Upper lobe of right lung (tissue), 1 donor: ENCODE measurements at places on chromosomes 5 and 9.

DNA sequence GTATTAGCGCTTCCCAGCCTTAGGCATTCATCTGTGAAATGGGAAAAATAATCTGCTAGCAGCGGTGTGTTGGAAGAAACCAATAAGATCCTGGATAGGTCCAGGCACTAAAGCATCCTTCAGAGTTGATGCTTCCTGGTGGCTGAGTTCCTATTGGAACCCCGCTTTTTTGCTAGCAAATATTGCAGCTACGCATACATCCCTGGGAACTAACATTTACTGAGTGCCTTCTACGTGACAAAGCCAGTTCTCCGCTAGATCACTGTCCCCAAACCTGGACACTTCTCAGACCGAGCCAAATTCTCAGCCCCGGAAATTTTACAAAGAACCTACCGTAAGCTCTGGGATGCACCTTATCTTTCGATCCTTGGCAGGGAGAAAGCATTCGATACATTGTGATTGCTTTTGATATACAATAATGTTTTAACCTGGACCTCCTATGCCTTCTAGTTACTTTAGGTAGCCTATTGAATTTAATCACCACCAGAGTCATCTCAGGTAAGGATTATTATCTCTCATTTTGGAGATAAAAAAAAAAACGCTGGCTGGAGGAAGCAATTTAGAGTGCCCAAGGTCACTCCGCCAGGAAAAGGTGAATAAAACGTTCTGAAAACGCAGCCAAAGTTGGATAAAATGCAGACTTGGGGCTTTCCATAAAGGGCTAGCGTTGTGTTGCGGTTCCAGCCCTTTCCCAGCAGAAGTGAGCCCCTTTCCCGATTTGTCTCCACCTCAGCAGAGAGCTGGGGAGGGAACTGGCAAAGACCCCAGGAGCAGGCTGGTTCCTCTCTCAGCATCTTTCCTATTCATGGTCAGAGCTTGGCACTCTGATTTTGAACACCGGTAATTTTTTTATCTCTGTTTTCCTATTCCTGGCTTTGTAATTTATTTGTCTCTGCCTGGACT lies 2.6 kb upstream of the MSX2 start:
- DNase-seq = no peak

GRCh38 chr5:120327180-120327579 lies 136.9 kb upstream of the PRR16 start:
- DNase-seq = no peak

DNA sequence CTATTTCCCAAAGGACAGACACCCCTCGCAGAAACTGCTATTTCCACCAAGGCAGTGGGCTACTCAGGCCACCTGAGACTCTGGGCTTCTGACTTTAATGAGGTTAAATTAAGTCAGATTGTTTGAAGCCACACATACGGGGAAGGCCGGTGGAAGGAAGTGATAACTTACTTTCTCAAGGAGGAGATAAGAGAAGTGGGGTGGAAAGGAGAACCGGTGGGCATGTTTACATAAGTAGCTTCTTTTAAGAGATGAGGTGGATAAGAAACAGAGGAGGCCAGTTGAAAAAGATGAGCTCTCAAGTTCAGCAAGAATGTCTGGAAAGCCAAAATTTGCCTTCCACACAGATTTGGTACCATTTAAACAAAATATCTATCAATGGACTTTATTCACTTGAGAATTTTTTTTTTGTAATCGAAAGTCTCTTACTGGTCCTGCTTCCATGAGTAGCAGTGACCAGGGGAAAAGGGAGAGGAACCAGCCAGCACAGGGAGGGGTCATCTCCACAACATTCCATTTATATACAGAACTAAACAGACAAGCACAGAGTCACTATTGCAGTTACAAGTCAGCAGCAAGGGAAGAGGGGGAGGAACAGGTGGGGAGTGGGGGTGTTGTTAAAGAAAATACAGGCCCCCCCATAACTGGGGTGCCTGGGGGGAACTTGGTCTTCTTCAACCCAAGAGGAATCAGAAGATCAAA lies 20.0 kb downstream of the CCDC125 start:
- no peak for DNase-seq

GRCh38 chr5:116237917-116238500 lies 153.2 kb downstream of the COMMD10 start:
- DNase-seq = no peak

- no peak for DNase-seq
Observed at GRCh38 chr5:59241119-59241518, 652.4 kb downstream of the PDE4D start.
